SJCRH30 (cell line): ENCODE measurements at places on chromosomes 7 and 10. TPM values are rescaled to one million over a fixed set of nuclear protein-coding genes. Genes with fewer than 3 reads are reported as not detected.

The KMT2C gene
- total RNA-seq = 33.2 and 35.1 TPM in 2 replicates

The TMEM176A gene
- not detected in 2 replicates for total RNA-seq

The STEAP2 gene
- 0.08 and 0.10 TPM in 2 replicates for total RNA-seq

The TUBAL3 gene
- not detected in 2 replicates for total RNA-seq

The TMEM225B gene
- 0.32 and 0.61 TPM in 2 replicates for total RNA-seq

The GPRIN2 gene
- total RNA-seq = not detected in 2 replicates

The TEX47 gene
- total RNA-seq = not detected in 2 replicates

The CREM gene
- total RNA-seq = 28.6 and 30.4 TPM in 2 replicates

The MTERF1 gene
- 19.9 and 24.2 TPM in 2 replicates for total RNA-seq

DNA sequence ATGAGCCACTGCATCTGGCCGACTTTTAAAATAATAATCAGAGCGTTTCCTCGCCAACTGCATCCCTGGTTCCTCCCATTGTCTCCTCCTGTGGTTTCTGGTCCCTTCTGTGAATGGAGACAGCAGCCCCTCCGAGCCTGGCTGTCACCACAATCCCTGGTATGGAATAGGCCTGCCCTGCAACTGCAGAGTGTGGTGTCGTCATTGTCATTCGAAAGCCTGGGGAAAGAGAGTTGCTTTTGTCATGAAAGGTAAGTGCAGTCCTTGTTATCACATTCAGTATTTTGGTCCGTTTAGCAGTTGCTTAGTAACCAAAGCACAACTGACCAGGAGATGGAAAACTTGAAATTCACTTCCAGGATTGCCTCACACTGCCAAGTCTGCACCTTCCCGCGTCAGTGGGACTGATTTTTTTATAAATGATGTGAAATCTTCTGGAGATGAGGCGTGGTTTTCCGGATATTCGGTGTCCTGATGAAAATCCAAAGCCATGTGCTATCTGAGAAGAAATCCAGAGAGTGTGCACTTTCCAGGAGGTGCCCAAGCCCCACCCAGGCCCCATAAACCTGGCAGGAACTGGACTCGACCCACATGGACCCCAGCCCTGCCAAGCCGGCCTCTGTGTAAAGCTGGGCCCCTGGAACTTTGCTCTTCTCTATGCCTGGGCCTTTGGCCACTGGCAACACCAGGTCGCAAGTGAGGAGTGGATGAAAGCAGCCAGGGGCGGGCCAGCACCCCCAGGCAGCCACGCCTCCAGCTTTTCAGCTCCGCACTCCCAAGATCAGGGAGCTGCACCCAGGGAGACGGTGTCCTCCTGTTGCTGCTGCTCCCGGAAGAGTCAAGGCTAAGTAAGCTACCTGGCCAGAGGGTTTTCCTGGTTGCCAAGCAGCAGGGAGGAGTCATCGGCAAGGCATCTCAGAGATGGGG is 133.7 kb upstream of the SH2B2 start:
- no peak overlapping the region for H3K4me3 ChIP-seq
- DNase-seq = no peak
- peaks cover 4% of the 10 kb centered on the region; the same call in 1 of the 2 replicates for H3K36me3 ChIP-seq
- H3K4me1 ChIP-seq = no peaks in the 10 kb centered on the region
- no peaks in the 10 kb centered on the region for H3K27me3 ChIP-seq

- H3K4me1 ChIP-seq = 0 out of 2 replicates have a peak, but pooled peaks cover 3% of the 10 kb centered on the region
- no peaks in the 10 kb centered on the region for H3K36me3 ChIP-seq
- H3K27ac ChIP-seq = no peak overlapping the region
- H3K27me3 ChIP-seq = no peaks in the 10 kb centered on the region
These were observed 191.7 kb downstream of the CXCL12 start for GRCh38 chr10:44193166-44193565.

DNA sequence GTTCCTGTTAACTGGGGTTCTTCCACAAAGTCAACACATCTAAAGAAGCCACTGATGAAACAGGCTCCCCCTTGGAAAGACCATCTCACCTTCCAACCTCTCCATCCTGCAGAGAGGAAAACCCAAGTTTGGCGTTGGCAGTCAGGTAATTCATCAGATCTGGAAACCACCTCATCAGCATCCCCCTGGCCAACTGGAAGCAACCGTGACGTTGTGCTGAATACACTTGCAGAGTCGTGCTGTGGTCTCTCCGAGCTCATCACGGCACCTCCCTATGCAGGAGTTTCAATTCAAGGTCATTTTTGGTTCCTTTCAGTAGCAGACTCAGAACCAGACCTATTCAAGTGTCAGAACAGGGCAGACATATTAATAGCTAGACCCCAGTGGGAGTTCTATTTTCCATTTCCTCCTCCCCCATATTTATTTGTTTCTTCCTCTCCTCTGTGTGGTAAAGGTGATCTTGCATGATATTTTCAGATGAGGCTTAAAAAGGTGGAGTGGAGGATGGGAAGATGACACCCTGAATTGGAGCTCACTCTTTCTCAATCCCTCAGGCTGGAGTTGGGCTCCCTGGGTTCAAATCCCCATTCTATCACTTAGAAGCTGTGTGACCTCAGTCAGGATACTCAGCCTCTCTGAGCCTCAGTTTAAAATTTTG is 149.1 kb upstream of the ADO start:
- no peak for DNase-seq
- no peaks in the 10 kb centered on the region for H3K27me3 ChIP-seq
- no peaks in the 10 kb centered on the region for H3K36me3 ChIP-seq

DNA sequence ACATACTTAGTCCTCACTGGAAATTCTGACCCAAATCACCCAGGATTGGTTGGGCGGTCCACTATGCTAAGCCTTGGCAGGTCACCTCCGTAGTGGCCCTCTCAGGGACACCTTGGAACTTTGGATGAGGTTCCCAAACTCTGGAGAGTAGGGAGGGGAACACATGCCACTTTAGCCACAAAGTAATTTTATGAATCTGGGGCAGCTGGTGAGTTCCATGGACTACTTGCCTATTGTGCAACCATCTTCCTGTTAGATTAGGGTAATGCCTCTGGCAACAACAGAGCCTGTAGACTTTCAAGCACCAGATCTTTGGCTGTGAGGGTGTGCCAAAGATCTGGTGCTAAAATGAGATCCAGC is 77.7 kb downstream of the ITGB8 start:
- H3K4me3 ChIP-seq = no peak overlapping the region
- H3K36me3 ChIP-seq = peaks cover 21% of the 10 kb centered on the region
- no peaks in the 10 kb centered on the region for H3K27me3 ChIP-seq
- no peaks in the 10 kb centered on the region for H3K4me1 ChIP-seq

- DNase-seq = no peak
- H3K4me3 ChIP-seq = no peak overlapping the region
- no peak overlapping the region for H3K27ac ChIP-seq
- H3K27me3 ChIP-seq = no peaks in the 10 kb centered on the region
- H3K36me3 ChIP-seq = no peaks in the 10 kb centered on the region
- H3K4me1 ChIP-seq = no peaks in the 10 kb centered on the region
These were observed 30.4 kb downstream of the CROT start for GRCh38 chr7:87375662-87376435.

DNA sequence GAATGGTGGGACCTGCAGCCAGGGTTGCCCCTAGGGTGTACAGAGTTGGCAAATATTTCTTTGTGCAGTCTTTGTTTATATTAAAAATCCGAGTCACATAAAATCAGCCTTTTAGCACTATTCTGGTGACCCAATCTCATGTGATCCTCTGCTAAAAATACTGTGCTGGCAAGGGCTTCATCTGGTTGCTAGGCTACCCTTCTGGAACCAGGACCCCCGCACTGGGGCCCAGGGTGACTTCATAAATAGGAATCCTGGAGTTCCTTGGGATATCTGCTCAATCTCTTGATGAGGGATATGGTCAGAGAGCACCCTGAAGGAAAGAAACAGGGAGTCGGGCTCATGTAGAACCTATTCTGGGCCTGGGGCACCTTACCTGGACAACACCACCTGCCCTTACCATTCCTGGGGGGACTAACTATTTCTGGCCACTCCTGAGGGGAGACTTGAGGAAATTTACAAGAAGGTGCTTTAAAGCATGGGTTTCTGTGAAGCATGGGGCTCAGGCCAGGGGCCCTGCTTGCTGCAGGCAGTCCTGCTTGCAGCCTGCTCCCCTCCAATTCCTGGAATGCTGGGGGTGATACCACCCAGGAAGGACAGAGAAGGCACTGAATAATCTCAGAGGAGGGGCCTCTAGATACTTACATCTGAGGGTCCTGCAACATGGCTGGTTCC is 44.7 kb downstream of the SH2D4B start:
- no peak for DNase-seq
- no peaks in the 10 kb centered on the region for H3K4me1 ChIP-seq
- H3K27me3 ChIP-seq = no peaks in the 10 kb centered on the region
- no peaks in the 10 kb centered on the region for H3K36me3 ChIP-seq
- H3K4me3 ChIP-seq = no peak overlapping the region
- H3K27ac ChIP-seq = no peak overlapping the region

DNA sequence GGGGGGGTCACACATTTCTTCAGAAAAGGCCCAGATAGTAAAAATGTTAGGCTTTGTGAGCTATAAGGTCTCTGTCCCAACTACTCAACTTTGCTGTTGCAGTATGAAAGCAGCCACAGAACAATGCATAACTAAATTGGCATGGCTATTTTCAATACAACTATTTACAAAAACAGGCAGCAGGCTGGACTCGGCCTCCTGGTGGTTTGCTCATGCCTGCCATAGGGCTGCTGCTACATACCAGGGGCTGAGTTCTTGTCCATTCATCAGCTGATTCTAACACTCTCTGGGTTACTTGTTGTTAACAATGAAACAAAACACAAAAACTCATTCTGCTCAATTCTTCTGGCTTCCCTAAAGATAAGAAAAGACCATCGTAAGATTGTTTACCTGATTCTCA is 109.4 kb upstream of the ADAM12 start:
- DNase-seq = no peak
- peaks cover 8% of the 10 kb centered on the region; the same call in 1 of the 2 replicates for H3K4me1 ChIP-seq
- no peaks in the 10 kb centered on the region for H3K27me3 ChIP-seq

DNA sequence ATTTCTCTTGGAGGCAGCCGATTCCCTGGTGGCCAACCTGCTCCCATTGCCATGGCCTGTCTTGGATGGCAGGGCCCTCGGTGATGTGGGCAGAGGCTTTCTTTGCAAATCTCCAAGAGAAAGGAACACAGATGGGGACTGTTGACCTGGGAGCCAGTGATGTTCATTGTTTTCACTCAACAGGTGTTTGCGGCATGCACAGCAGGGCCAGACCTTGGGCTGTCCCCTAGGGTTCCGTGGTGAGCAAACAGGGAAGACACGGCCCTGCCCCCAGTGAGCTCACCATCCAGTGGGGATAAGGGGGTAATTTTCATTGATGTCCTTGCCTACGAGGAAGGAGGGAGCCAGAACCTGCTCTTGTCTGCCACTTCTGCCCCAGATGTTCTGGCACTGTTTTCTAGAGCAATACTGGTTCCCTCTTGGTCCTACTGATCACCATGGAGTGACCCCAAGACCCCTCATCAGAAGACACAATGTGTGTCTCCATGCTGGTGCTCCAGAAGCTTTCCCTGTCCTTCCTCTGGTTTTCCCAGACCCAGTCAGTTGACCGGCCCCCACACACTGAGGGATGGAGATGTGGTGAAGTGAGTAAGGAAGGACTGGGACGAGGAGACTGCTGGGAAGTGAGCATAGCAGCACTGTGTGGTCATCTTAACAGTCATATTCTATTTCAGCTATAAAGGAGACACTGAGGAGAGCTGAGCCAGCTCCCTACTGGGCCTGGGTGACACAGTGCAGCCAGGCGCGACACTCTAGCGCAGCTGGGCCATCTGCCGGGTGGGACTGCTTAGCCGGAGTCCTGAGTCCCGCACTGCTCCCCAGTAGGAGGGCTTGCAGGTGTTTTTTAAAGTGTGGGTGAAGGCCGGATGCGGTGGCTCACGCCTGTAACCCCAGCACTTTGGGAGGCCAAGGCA is 20.4 kb upstream of the FIGNL1 start:
- H3K27me3 ChIP-seq = peaks cover 18% of the 10 kb centered on the region
- H3K4me3 ChIP-seq = no peak overlapping the region
- H3K4me1 ChIP-seq = no peaks in the 10 kb centered on the region
- no peak overlapping the region for H3K27ac ChIP-seq
- no peaks in the 10 kb centered on the region for H3K36me3 ChIP-seq
- no peak for DNase-seq
